ENCODE measurements at places on chromosomes 7 and 10.

GRCh38 chr7:120168066-120168465 is 104.9 kb upstream of the KCND2 start:
- no peak for DNase-seq

DNA sequence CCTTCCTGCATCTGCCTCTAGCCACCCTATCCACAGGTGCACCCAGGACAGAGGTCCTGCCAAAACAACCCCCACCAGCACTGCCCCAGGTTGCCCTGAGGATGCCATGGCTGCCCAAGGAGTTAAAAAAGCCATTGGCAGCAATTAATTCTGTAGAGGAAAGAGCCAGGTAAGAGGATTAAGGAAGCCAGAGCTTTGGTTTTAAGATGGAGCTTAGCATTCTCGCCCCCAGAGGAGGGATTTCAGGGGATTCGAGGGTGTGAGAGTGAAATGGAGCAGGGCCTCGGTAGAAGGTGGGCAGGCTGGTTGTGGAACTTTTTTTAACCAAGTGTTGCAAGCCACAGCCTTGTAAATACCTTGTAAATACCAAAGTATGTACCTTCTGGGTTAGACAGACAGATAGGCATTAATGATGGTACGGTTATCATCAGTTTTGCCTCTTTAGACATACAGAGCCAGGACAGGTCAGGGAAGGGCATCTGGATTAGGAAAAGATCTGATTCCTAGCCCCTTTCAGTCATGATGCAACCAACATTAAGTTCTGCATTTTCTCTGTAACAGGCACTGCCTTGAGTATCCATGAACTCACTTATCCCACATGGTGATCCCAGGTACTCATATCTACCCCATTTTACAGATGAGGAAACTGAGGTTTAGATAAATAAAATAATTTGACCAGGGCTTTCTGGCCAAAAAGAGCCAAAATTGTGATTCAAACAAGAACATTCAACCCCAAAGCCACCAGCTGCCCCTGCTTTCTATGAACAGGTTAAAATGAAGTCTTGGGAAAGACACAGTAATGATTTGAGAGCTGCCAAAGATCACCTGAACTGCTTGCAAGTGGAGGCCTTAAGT is 120.7 kb upstream of the PPIF start:
- no peak for DNase-seq

GRCh38 chr10:44950326-44951225 is 9.0 kb upstream of the RASSF4 start:
- no peak for DNase-seq

- DNase-seq = no peak
These were observed 28.0 kb upstream of the HABP2 start for GRCh38 chr10:113524539-113525490.

DNA sequence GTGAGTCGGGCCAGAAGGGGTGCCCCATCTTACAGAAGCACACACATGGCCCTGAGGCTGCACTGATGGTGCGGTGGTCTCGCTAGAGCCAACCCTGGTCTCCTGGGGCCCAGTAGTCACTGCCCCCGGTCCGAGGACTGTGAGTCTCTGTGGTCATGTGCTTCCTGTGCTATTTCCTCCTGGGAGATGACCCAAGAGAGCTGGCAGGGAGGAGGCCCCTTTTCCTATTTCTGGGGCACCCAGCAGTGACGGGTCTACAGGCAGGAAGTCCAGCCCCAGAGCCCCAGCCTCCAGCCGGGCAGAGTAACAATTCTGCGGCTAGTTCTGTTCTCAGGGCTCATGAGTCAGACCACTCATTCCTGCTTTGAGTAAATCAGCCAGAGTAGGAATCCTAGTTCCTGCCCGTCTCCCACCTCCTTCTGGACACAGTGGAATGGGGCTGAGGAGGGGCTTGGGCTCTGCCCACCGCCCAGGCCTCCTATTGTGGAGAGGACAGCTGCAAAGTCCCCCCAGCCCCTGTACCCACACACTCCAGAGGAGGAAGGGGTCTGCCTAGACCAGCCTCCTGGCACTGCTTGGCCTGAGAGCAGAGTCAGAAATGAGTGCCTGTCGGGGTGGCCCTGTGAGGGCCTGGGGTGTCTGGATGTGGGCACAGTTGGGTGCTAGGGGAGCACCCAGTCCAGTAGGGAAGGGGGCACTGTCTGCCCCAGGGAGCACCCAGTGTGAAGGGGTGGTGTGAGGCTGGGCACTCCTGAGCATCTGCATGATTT is 80.5 kb upstream of the PPIF start:
- DNase-seq = peak; percentile 81

DNA sequence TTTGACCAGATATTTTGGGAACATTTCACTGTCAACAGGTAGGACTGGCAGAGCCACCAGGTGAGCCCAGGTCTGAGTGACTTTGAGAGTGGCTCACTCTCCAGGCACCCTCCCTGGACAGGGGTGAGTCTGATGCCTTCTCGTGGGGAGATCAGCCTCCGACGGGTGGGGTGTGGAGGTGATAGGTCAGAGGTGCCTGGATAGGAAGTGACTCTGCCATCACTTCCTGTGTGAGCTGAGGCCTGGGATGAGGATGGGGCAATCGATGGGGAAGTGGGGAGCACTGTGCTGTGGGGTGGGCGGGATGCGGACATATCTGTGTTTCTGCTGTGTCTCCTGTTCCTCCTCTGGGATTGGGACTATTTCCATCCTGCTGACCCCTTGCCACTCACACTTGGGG is 34.6 kb downstream of the IFT22 start:
- DNase-seq = no peak

DNA sequence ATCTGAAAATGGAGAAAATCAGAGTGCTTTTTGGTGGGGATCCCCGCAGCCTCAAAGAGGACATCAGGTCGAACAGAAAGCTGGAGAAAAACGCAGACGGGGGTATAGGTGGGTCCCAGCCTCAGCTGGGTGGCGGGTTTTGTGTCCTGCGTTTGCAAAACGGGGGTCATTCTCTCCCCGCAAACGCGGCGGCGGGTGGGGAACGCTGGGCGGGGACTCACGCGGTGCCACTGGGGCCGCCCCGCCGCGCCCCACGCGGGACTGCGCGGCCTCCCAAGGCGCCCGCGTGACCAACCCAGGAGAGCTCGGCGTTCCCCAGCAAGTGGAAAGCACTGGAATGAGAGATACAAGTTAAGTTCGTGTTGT is 806 bp upstream of the VIPR2 start:
- no peak for DNase-seq
